Psoas muscle (tissue), 8 donors: ENCODE measurements at places on chromosomes 16 and 17. TPM values are rescaled to one million over a fixed set of nuclear protein-coding genes. Genes with fewer than 3 reads are reported as not detected.

DNA sequence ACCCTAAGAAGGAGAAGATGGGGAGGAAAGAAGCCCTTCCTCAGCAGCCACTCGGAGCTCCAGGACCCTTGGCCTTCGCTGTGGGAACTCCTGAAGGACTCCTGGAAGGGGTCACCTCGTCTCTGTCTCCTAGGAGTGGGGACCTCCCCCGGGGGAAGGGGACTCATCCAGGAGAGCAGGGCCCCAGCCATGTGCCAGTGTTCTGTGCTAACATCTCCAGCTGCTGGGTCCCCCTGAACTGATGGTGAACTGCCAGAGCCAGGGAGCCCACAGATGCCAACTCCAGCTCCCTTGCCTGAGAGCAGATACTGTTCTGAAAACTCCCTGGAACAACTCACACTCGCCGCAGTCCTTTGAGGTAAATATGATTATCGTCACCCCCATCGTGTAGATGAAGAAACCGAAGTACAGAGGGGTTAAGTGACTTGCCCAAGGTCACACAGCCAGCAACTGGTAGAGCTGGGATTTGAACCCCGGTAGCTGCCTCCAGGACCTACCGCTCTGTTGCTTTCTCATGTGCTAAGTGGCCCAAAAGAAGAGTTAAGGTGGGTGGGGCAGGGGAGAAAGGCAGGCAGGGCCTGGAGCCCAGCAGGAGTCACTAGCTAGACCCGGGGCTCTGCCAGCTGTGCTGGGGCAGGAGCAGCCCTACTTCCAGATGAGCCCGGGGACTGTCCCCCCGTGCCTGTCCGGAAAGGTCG is 10.5 kb downstream of the TIMM22 start:
- no peak for DNase-seq

DNA sequence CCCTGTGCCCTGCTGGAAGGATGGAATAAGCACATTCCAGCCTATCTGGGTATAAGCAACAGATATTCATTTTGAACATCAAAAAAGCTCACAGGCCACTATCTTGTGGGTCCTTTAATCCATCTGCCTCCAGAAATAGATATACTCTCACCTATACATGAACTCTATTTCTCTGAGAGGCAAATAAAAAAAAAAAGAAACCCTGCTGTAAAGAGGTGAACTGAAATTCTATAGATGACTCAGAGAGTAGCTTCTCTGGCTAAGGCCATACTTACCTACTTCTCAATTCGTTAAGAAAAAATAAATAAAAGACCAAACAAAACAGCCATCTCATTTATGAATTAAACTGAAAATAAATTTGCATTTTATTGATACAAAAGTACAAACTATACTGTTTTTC is 86.3 kb downstream of the DYNLRB2 start:
- no peak for DNase-seq

DNA sequence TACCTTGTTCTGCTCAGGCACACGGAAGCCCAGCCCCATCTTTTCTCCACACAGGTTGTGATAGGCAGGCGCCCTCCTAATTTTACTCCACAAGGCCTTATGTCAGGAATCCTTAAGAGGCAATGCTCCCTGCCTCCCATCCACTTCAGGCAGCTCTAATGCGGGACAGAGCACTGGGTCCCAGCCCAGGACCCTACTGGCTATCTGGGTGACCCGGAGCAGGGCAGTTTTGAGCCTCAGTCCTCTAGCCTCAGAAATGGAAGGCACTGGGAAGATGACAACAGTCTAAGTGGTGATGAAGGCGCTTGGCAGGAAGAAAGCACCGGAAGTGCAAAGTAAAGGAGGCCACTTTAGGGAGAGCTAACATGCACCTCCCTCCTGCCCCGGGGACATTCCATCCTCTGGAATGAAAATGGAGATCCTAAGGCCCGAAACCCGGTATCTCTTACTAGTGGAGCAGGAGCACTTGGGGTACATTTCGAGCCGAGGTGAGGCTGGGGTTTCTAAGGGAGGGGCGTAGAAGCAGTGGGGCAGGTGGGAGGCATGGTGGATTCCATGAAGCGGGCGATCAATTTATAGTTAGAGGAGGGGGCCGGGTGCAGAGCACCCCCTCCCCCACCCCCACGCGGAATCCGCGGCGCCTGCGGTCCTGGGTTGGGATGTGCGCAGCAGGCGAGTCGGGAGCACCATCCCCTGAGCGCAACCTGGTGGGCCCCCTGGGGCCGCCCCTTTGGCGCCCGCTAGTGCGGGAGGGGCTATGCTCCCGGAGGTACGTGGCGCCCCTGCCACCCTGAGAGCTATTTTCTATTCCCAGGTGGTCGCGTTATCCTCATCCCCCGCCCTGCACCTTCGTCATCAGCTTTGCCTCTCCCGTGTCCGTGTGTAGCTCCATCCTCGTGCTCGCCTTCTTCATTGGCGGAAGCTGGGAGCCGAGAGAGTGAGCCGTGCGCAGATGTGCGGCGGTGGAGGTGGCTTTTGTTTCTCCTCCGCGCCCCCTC is 4.9 kb downstream of the MT1F start:
- no peak for DNase-seq

DNA sequence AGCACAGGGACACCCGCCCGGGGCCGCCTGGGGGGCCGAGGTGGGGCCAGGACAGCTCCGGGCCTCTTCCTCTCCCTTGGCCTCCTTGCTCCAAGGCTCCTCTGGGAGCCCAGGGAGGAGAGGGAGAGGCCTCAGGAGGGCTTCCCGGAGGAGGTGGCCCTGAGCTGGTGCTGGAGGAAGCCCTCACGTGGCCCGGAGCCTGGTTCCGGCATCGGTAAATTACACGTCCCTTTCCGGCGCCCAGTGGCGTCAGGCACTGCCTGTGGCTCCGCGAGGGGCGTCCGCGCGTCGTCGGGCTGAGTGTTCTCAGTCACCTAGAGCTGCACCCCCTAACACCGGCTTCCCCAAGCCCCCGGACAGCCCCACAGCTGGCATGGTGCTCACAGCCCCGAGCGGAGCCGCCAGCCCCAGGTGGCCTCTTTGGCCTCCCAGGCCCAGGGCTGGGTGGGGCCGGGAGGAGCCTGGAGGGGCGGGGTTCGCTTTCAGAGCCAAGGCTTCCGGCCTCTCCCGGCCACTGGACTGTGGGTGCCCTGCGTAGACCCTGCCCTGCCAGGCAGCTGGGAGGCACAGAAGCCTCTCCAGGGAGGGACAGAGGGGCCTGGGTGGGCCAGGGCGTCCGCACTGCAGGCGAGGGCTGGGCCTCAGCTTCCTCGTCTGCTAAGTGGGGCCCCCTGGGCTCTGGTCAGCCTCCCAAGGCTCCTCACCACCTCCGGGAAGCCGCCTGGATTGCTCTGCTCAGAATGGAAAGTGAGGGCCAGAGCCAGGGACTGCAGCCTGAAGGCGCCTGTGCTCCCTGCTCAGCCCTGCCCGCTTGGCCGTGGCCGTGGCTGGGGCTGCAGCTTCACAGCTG is 27.9 kb upstream of the SSTR5 start:
- DNase-seq, result no peak

- no peak for DNase-seq
Measured at GRCh38 chr17:55730808-55731207, 8.1 kb upstream of the TMEM100 start.

GRCh38 chr17:21400816-21401593 is 24.8 kb downstream of the KCNJ12 start:
- no peak for DNase-seq

DNA sequence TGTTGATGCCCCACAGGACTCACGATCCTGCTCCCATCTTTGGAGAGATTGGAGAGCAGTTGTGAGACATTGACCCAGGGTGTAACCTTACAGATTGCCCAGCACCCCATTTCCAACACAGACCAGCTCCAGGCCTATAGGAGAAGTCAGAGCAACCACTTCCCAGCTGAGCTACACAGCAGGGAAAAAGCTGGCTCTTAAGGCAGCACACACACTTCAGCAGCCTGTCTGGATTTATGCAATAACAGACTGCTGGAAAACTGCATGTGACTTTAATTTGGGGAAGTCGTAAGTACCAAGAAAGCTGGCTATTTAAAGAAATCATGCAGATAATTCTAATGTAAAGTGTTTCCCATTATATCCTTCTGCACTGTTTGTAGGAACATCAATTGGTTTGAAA is 30.8 kb downstream of the NOG start:
- no peak for DNase-seq

DNA sequence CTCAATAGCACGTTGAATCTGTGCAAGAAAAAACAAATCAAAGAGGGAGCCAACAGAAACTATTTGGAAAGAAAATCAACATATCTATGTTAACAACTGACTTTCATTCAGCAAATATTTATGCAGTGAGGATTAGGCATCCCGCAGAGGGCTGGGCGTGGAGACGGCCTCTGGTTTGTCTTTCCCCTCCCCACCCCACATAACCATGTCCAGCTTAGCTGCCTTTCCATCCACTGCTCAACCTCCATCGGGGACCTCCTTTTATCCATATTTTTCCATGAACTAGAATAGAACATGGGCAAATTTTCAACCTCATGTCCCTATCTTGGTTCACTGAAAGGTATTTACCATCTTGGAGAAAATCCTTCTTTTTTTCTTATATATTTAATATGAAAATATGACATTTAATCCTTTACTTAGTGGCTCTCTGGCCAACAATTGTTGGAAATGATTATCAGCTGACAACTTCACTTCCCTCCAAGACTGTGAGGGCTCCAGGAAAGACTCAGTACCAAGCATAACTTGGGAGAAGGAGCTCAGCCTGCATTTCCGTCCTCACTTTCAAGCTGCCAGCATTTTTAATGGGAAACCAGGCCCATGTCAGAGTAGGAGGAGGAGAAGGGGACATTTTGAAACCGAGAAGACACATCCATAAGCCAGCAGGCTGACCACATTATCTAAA is 462.6 kb upstream of the MAF start:
- DNase-seq, result no peak

DNA sequence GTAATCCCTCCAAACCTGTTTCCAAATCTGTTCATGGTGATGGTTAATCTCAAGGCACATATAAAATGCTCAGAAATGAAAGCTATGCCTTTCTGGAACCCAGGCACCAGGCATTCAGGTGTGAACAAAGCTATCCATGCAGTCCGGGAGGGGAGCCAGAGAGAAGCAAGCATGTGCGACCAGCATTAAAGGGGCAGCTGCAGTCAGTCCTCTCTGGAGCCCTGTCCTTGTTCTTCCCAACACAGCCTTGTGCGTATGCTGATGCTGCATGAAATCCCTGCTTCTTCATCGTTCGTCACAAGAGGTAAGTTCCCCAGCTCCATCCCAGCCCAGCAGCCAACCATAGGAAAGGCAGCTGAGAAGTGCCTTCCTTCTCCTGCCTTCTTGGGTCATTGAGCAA is 148.7 kb downstream of the GRIN2A start:
- DNase-seq, result no peak

GRCh38 chr17:3929181-3929580 is 12.9 kb upstream of the P2RX1 start:
- no peak for DNase-seq

GRCh38 chr16:81708266-81709015 is 70.7 kb upstream of the PLCG2 start:
- no peak for DNase-seq

GRCh38 chr17:62919388-62919787 is 46.6 kb upstream of the TANC2 start:
- no peak for DNase-seq

DNA sequence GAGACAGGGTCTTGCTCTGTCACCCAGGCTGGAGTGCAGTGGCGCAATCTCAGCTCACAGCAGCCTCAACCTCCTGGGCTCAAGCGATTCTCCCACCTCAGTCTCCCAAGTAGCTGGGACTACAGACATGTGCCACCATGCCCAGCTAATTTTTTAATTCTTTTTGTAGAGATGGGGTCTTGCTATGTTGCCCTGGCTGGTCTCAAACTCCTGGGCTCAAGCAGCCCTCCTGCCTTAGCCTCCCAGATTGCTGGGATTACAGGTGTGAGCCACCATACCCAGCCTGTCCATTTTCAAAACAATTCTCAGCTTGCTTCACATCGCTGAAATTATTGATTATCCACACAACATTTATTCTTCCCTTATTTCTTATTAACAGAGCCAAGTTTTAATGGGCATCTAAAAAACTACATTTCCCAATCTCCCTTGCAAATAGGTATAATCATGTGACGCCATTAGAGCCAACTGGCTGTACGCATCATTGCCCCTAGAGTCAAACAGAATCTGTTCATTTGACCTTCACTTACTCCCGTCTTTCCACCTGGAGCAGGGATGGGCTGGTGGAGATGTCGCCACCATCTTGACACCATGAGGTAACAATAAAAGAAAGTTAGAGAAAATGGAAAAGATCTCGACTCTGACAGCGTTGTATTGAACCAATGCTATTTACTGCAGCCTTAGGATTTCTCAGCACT is 148.0 kb upstream of the FOXF1 start:
- DNase-seq, result no peak

- DNase-seq, result no peak
Measured at GRCh38 chr16:8862309-8863130, 6.3 kb downstream of the CARHSP1 start.

- no peak for DNase-seq
Measured at GRCh38 chr17:37133136-37133535, 184.4 kb downstream of the AATF start.

DNA sequence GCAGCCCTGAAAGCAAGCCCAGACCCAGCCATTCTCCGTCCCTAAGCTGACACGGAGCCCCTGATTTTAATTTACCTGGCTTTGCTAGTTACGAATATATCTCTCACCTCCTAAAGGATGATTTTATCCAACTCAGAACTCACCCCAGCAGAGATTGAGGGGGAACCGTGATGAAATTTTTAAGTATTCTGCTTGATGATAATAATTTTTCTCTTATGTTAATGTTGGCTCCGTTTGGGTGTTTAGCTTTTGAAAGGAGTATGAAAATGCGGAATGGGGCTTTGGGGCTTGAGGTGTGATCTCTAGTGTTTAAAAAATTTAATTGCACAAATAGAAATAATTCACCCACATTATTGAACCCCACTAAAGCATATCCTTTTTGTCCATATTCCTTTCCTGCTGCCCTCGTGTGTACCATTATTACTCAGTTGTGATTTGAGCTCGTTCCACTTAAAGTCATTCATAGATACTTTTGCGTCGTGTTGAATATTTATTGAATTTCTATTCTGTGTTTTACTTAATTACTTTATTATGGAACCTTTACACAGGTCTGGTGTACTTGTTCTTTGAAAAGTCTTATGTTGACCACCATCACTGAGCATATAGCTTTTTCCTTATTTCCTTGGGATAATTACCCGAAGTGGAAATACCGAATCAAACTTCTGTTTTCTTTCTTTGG is 775 bp downstream of the PRPSAP2 start:
- DNase-seq, result no peak

KRTAP4-5 gene
- total RNA-seq, result not detected

ZNF668 gene
- 5.8 TPM for total RNA-seq

HBA2 gene
- total RNA-seq, result 185 TPM

MYH3 gene
- total RNA-seq, result 6.6 TPM

MT1G gene
- 7.8 TPM for total RNA-seq

NXN gene
- 74.3 TPM for total RNA-seq

EIF3CL gene
- total RNA-seq, result 85.8 TPM

CCL23 gene
- total RNA-seq, result not detected

EPOP gene
- total RNA-seq, result 0.21 TPM

SCIMP gene
- 0.74 TPM for total RNA-seq

CYGB gene
- total RNA-seq, result 9.5 TPM
